Activated naive CD4-positive, alpha-beta T cell (primary cell): ENCODE measurements at places on chromosomes 3 and 15.

DNA sequence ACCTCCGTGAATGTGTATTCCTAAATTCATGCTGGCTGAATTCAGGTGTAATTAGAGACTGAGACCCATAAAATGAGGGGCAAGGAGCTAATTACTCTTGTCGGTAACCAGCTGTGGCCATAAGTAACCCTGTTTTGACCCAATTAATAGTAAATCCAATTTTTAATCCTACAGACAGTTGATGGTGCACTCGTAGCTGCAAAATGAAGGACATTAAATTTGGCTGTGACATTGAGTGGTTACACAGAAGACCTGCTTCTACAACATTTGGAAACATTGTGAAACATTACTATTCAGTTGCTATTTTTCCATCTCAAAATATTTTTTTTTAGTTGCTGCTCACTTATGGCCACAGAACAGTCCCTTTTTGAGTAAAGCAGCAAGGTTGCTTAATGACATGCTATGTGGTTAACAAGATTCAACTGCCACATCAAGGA, 33.0 kb downstream of the MBNL1 start:
- no peak for DNase-seq

GRCh38 chr3:39879581-39879980, 70.2 kb downstream of the MYRIP start:
- DNase-seq, result no peak

- no peak for DNase-seq
These were observed 594.8 kb downstream of the NTRK3 start for GRCh38 chr15:87661454-87662355.

GRCh38 chr15:31598620-31599019, 272.0 kb downstream of the KLF13 start:
- no peak for DNase-seq

DNA sequence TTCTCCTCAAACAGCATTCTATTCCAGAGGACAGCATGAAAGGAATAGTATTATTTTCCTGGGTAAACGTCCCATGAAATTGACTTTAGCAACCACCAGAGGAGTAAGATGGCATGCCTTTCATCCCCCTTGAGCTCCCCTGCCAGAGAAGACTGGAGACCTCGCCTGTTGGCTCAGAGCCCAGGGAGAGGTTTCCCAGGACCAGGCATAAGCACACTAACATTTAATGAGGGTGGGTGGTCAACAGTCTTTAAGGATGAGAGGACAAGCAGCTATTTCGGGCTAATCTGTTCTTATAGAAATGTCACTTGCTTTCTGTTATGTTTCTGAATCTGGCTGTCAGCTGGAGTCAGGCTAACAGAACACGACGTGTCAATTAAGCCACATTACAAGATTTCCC, 390.5 kb downstream of the GABRG3 start:
- no peak for DNase-seq

DNA sequence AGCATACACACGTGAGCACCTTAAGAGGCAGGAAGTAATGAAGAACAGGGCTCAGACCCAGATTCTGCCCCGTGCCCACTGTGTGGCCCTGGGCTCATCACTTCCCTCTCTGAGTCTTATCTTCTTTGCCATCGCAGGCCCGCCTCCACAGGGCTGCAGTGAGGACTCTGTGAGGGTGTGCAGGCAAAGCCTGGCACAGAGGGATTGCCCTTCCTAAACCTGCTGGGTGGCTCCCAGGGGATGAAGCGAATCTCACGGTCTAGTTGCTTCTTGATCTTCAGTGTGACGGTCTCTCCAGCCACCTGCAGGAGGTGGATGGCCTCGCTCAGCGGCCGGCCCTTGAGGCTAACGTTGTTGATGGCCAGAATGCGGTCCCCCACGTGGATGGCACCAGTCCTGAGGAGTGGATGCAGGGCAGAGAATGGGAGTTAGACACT, 32.8 kb downstream of the GRIP2 start:
- DNase-seq, result no peak

- DNase-seq, result no peak
These were observed 463.0 kb downstream of the ERC2 start for GRCh38 chr3:56005196-56005805.

DNA sequence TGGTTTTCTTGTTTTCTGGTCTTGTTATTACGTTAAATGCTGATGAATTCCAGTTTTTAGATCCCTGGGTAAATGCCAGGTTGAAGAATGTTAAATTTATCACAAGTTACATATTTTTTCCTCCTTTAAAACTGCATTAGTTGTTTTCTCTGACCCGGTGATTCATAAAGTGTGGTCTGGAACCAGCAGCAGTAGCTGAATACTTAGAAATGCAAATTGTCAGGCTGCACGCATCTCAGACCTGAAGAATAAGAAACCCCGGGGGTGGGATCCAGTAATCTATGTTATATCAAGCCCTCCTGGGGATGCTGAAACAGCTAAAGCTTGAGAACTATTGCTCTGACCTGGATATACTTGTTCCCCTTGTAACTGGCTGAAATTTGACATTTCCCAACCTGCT, 69.1 kb downstream of the PEX5L start:
- DNase-seq, result no peak

GRCh38 chr15:57283774-57284503, 92.4 kb upstream of the CGNL1 start:
- no peak for DNase-seq

GRCh38 chr3:185176750-185177359, 24.0 kb upstream of the C3orf70 start:
- DNase-seq, result no peak

DNA sequence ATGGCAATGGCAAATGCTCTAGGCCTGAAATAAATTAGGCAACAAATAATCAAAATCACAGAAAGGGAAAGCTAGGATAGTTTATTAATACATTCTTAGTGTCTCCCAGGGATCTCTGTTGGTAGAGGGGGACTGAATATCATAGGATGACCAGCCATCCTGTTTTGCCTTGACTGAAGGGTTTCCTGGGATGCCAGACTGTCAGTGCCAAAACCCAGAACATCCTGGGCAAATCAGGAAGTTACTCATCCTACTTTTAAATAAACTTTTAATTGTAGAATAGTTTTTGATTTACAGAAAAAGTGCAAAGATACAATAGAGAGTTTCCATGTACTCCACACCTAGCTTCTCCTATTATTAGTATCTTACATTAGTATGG, 21.8 kb upstream of the SIAH2 start:
- no peak for DNase-seq

- no peak for DNase-seq
These were observed 380.3 kb upstream of the IL12A start for GRCh38 chr3:159608311-159608710.

DNA sequence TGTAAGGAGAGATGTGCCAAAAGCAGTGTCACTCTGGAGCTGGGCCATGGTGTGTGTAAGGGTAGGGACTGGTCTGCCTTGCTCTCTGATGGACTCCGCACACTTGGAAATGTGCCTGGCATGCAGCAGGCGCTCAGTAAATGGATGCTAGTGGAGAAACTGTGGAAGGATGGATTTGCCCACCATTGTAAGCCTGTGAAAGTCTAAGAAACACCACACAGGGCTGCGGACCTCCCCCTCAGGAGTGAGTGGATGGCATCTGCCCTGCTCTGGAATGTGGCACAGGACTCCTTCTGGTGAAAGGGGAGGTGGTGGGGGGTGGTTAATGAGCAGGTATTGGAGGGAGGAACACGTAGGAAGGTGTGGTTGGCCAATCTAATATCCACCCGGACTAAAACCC, 62.2 kb upstream of the ACAN start:
- DNase-seq, result no peak

GRCh38 chr3:10983219-10983916, 9.2 kb upstream of the SLC6A1 start:
- DNase-seq, result no peak

GRCh38 chr3:32002561-32003368, 21.2 kb downstream of the ZNF860 start:
- DNase-seq, result no peak

DNA sequence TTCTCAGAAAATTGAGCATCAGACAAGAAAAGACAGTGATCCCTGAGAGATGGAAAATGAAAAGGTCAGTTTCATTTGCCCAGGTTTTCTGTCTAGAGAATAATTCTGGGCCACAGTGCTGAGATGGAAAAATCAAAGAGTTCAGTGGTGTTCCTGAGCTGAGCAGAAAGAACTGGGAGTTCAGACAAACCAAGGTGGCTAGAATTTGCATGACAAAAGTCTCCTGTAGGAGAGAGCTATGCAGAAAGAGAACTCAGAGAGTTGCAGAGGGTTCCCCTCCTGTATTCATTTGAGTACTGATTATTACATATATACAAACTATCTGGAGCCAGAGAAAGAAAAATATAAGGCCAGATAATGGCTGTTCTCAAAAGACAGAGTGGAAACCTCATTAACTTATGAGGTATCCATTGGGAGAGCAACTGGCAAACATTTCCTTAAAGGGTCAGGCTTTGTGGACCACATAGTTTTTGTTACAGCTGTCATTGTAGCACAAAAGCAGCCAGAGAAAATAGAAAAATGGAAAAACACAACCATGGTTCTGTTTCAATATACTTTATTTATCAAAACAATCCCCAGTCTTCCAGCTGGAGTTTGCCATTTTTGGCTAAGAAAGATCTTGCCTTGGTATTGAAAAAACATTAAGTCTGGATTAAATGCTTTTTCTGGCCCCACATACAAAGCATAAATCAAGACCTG, 1004.1 kb downstream of the TBL1XR1 start:
- DNase-seq, result no peak

DNA sequence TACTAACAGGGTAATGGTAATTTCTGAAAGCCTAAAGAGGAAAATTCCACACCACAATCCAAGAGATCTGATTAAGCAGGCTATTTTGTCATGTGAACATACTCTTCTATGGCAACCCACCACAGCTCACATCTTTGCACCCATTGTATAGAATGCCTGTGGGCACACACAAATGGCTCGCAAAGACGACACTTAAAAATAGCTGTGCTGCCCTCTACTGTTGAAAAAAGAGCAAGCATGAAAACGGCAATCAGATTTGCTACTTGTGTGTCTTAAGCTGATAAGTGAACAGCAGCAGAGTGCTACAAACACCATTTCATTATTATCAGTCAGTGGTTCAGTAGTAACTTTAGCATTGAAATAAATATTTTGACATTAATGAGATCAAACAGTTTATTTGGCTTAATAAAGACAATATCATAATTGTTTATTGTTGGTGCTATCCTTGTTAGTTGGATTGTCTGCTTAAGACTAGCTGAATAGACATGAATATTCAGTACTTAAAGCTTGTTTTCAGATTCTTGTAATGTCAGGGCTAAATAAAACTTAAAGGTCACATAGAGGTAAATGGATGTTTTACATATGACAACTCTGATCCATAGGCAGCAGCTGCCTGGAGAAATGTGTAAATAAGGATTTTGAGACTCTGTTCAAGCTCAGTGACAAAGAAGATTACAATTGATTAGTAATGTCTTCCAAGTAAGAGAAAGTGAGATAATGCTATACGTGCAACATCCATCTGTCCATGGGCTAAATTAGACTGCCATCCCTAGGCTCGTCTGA, 199.1 kb downstream of the LRRN1 start:
- DNase-seq, result no peak

DNA sequence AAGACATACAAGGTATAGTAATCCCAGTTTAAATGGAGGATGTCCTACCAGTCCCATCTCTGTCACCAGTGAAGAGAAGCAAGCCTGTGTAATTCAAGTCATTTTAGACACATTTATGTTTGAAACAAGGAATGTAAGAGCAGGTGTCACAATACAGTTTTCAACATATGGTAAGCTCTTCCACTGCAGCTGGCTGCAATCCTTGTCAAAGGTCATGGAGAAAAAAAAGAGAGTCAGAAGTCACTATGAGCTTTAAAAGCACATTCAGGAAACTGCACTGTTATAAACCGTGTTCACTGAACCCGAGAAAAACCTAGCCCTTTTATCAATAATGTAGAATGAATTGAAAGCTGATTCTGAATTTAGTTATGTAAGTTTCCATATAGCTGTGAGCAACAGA, 206.4 kb downstream of the NAALADL2 start:
- DNase-seq, result no peak

GRCh38 chr15:100244796-100245486, 96.8 kb downstream of the ADAMTS17 start:
- DNase-seq, result no peak

- DNase-seq, result no peak
These were observed 67.9 kb downstream of the IGSF11 start for GRCh38 chr3:118966700-118967099.

- no peak for DNase-seq
These were observed 126.8 kb upstream of the ARHGEF3 start for GRCh38 chr3:56928379-56929068.

- no peak for DNase-seq
These were observed 100.1 kb downstream of the DPH6 start for GRCh38 chr15:35445891-35446290.

GRCh38 chr3:125008766-125009165, 47.0 kb downstream of the HEG1 start:
- no peak for DNase-seq

DNA sequence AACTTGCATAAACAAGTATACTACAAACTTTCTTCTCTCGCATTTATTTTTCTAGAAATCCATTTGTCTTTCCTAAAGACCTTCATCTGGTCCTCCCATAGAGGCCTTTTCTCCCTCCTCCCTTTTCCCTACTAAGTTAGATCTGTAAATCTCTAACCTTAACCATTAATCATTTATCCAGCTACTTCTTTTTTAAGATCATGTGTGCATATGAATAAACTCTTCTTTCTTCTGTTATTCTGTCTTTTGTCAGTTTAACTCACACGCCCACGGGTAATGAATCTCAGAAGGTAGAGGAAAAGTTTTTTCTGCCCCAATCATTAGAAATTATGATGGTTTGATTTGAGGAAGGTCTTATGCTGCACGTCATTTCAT, 48.7 kb upstream of the FHIT start:
- no peak for DNase-seq

DNA sequence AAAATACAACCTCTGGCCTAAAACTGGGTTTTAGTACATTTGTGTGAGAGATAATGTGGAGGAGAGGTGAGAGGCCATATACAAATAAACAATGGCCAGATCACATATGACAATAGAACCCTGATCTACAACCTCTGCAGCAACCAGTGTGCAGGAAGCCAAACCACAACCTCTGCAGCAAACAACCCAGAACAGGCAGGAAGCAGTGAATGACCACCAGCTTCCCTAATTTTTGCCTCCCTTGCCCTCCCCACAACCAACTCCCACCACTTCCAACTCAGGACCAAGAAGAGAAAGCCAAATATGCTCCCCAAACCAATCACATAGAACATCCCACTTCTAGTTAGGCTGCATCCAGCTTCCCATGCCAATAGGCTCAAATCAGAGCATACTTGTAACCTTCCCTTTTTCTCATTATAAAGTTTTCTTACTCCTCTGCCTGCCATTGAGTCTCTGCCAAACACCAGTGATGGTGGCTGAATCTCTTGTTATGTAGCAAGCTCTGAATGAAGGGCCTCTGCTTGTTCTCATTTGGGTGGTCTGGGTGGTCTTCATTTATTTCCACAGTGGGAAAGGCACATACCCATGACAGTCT, 102.6 kb upstream of the GAP43 start:
- no peak for DNase-seq

- no peak for DNase-seq
These were observed 21.5 kb downstream of the PLD1 start for GRCh38 chr3:171788546-171789351.
